CD4-positive, alpha-beta T cell treated with Interleukin-15 for 1 hour (primary cell): ENCODE measurements at places on chromosomes 1 and 21.

DNA sequence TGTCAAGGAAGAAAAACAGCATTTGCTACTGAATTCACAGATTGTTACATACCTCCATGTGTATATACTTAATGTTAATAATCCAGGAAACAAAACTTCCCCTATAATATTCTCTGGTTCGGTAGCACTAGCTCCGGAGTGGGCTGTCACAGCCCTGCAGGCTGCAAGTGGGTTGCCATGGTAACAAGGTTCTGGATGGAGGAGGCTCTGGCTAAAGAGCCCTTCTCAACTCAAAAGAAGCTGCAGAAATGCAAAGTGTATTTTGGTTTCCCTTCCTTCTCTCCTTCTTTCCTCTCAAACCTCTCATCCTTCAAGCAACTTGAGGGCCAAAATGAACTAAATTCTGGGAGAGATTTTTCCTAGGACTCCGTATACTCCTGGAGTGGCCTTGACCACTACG lies 45.2 kb downstream of the ASTN1 start:
- no peak for DNase-seq

DNA sequence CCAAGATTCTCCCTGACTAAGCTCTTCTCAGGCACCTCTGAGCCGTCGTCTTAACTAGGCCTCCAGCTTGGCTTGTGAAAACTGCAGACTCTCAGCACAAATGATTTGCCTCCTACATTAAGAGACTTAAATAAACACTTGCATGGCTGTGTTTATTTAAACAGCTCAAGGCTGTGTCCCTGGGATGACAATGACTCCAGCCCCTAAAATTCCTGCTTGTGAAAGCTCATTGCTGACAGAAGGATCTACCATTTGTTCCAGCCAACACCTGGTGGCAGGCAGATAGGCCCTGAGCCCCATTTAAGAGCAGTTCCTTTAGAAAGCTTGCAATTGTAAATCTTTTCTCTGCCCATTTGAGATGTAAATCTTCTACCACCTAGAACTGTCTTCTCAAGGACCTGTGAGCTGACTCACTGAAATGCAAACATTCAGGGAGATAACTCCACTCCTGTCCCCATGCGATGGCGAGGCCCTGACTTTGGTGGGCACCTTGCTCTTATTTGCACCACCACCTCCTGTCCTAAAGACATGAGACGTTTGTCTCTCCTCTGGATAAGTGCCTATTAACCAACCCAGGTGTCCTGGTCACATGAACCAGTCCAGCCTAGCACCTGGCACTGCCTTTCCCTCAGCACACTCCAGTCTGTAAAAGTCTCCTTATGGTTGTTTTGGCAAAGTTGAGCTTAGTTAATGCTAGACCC lies 15.1 kb upstream of the PCP4 start:
- DNase-seq = no peak

DNA sequence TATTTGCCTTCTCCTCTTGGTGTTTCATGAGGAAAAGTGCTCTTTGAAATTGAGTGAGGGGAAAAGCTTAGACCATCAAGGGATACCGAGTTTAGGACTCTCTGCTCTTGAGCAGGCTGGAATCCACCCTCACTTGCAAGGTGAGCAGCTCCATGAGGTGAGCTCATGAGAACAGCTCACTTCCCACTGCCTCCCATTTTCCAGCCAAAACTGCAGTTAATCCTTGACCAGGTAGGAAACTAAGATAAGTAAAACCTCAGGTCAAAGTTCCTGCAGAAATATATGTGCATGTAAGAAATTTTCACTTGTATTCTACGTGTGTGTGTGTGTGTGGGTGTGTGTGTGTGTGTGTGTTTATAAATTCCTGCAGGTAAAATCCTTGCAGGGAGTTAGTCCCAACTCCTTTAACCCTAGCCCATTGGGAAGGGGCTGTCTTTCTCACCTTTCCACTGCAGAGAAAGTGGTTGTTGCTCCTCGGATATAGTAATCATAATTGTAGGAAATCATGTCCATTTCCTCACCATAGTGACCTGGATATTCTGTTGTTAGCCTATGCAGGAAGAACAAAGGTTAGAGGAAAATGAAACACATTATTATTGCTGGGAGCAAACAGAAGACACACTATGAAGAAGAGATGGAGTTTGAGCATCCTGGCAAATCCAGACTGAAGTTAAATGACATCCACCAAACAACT lies 28.3 kb downstream of the DPT start:
- DNase-seq = no peak

DNA sequence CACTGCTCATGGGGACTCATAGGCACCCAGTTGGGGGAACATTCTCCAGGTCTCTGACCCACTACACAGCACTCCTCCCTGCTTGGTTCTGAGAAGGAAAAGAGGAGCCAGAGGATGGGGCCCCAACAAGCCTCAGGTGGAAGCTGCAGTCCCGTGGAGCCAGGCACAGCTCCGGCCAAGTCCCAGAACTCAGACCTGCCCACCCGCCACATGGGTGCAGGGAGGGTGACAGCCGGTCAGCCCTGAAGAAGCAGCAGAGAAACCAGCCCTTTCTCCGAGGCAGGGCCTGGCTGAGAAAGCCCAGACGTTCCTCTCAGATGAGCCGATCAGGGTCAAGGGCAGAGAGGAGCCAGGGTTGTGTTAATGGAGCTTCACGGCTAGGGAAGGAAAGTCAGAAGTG lies 106.5 kb downstream of the PRDM16 start:
- no peak for DNase-seq
